ENCODE measurements at places on chromosomes 5 and 9.

DNA sequence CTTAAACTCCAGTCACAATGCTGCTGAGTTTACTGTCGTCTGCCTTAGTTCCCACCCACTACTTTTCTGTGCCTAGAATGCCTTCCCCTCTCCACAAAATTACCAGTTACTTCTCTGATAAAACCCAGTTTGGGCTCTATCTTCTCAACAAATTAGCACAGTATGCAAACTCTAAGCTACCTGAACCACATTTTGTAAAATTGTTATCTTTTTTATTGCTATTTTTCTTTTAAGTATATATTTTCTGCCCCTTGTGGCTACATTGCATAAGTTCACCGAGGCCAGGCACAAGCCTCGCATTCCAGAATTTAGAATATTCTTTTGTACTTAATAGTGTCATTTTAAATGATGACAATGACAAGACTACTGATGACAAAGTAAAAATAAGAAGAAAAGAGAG lies 60.0 kb downstream of the POU5F2 start:
- no peak for DNase-seq

DNA sequence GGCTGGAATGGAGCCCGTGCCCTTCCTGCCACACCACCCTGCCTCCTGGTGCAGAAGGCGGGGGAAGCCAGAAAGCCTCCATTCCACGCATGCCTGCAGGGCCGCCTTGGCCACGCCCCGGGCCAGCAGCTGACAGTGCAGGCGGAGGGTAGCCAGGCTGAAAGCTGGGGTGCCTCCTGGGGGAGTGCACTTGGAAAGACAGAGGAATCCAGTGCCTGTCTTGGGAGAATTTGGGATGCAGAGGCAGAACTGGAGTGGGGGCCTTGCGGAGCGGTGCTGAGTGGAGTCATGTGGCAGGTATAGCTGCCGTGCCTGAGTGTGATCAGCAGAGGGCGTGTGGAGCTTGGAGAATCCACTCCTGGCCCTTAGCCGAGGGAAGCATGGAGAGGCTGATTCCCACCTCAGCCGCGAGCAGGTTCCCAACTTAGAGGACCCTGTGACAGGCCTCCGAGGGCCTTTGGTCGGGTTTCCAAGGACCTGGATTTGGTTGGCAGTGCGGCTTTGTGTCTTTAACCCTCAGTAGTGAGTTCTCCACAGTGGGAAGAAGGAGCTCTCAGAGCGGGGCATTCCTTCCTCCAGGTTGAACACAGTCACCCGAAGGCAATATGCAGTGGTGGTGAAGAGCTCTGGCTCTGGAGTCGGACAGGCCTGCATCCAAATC lies 9.1 kb upstream of the URM1 start:
- peak; percentile 93 for DNase-seq

DNA sequence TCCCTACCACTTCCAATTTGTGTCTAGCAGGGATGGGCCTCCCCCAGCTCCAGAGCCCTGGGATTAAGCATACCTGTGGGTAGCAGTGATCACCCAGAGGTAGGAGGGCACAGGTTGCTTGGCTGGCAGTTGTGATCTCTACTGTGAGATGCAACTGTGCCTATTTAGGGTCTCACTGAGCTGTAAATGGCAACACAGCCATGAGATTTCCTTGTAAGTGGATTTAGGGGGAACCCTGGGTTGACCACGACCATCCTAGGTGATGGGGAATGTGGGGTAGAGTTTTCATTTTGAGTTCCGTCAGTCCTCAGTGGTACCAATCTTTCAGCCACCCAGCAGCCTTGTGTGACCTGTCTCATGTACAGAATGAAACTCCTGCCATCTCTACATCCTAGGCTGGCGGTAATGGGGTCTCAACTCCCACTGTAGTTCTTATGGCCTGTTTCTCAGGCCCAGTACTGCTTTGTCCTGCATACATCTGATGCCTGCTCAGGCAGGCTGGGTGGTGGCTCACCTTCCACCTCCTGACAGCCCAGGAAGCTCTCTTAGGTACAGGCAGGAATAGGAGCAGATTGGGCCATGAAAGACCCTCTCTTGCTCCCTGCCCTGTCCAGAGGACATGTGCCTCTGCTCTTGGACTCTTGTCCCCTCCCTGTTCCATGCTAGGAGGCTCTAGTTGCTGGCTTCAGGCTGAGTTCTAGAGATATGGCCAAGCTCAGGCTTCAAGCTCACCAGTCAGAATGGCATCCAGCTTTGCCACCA lies 8.1 kb downstream of the HNRNPAB start:
- DNase-seq, result no peak

GRCh38 chr5:110727025-110727314 lies 499 bp upstream of the TMEM232 start:
- DNase-seq, result no peak
